Frontal cortex (tissue), 4 donors: ENCODE measurements at places on chromosomes 6 and 20.

DNA sequence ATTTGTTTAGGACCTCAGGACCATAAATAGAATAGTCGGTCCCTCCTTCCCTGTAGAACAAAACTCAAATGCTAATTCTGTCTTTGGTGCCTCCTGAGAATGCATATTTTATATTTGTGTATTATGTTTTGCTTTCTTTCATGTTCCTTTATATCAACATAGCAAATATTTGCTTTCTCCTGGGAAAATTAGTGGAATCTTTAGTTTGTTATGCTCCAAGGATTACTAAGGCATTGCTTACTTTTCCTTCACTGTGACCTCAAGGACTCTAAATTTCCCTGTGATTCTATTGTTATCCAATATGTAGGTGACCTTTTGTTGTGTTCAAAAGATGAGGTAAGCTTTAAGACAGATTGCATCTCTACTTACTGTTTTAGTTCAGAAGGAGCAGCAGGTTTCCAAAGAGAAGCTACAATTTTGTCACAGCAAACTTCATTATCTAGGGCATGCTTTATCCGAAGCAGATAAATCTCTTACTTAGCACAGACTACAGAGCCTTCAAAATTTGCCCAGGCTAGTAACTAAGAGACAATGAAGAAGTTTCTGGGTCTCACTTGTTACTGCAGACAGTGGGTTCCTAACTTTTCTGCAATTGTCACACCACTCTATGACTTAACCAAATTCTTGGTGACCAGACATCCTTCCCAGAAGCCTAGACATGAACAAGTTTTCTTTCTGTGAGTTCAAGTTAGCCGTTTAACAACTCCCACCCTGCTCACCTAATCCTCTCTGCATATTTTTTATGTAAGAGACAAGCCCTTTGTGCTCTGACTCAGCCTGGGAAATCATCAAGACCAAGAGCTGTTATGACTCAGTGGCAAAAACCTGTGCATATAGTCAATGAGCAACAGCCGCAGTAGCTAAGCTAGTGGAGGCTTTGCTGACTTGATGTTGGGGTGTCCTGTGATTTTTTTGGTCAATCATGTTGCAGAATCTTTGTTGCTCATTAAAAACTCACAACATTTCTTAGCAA lies 378.8 kb downstream of the QKI start:
- no peak for DNase-seq

DNA sequence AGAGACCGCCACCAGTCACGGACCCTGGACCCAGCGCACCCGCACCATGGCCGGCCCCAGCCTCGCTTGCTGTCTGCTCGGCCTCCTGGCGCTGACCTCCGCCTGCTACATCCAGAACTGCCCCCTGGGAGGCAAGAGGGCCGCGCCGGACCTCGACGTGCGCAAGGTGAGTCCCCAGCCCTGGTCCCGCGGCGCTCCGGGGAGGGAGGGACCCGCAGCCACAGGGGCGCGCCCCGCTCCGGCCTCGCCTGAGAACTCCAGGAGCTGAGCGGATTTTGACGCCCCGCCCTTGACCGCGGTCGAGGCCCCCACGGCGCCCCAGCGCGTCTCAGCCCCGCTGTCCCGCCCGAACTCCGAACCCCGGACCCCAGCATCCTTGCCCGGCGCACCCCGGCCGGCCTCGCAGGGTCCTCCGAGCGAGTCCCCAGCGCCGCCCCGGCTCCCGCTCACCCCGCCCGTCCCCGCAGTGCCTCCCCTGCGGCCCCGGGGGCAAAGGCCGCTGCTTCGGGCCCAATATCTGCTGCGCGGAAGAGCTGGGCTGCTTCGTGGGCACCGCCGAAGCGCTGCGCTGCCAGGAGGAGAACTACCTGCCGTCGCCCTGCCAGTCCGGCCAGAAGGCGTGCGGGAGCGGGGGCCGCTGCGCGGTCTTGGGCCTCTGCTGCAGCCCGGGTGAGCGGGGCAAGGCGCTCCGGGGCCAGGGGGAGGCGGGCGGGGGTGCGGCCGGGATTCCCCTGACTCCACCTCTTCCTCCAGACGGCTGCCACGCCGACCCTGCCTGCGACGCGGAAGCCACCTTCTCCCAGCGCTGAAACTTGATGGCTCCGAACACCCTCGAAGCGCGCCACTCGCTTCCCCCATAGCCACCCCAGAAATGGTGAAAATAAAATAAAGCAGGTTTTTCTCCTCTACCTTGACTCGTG lies at the start of gene OXT:
Gene OXT (plus strand): TSS at position 11 of the 920 bp plus-strand sequence. CDS start 36 bp downstream, at position 47.
- no peak for DNase-seq

DNA sequence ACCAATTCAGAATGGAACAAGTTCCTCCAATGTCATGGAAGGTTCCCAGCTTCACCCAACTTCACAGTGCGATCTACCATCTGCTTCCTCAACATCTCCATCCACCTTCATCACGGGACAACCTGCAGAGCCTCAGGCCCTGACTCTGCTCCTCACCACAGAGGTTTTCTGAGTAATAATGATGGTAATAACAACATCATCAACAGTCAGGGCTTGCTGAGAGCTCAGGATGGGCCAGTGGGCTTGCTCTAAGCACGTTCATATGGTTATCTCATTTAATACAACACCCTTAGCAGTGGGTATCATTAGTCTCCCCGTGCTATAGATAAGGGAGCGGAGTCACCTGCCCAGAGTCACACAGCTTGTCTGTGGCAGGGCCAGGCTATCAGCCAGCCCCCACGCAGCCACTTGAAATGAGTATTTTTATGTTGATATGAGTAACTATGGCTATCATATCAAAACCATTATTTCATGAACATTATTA lies 38.6 kb downstream of the PREX1 start:
- no peak for DNase-seq

DNA sequence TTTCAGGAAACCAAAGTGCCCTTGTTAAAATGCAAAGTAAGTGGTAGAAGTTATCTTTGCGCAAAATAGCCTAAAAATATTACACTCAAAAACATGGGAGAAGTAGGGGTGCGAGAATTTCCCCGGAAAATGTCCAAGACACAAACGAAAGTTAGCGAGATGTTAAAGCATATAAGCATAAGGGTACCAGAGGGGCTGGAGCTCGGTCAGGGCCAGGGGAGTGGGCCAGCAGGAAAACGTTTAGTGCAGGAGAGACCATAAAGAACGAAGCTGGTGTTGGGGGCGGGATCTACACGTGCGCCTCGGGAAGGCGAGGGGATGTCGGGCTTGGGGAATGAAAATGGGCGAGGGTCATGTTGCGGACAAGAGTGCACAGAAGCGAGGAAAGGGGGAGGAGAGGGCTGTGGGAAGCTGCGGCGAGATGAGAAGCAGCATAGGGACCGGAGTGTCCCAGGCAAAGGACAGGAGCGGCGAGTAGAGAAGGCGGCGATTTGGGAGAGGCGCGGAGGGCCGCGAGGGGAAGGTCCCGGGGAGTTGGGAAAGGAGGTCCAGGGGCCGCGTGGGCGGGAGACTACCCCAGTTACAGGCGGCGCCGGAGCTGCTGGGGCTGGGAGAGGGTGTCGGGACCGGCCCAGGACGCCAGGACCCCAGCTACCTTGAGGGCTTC lies 600 bp downstream of the XPO5 start:
- no peak for DNase-seq

GRCh38 chr6:160005861-160006540 lies 37.1 kb downstream of the IGF2R start:
- DNase-seq, result peak; percentile 36

- DNase-seq, result no peak
Measured at GRCh38 chr6:157486572-157486971, 105.6 kb downstream of the ZDHHC14 start.

- no peak for DNase-seq
Measured at GRCh38 chr6:7993399-7993798, 70.8 kb downstream of the BLOC1S5 start.

DNA sequence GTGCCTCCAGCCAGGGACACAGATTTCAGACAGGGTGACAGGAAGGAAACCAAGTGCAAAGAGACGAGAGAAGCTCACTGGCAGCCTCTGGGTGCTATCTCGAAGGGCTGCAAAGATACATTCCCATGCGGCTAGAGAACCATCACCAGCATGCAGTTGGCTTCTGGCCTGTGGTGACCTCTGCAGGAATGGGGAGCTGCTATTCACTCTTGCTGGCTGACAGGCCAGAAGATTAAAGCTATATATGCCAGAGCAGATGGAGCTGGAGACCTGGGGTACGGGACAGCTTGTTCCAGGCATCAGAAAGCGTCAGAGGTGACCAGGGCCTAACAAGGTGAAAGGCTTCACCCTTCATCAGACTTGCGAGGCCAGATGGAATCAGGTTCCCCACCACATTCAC lies 20.0 kb downstream of the MAP1LC3A start:
- DNase-seq, result no peak

- DNase-seq, result peak; percentile 71
Measured at GRCh38 chr6:31791324-31792089, 4.0 kb downstream of the VARS1 start.

DNA sequence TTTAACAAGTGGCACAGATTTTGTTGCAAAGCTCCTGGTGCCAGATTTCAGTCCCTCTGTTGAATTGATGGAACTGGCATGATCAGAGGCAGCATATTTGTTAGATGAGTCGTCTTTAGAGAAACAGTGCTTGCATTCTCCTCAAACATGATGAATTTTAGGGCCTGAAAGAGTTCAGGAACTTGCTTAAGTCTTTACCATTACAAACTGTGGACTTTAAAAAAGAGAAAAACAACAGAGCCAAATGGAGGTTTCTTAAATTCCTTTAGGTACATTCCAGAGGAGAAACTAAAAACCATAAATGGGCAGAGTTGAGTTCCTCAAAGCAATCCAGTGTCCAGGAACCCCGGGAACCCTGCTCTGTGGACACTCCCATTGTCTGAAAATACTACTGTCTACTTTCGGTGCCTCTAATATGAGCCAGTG lies 2.5 kb downstream of the GTF2H5 start:
- DNase-seq, result no peak

GRCh38 chr6:24576447-24576846 lies 69.5 kb downstream of the KIAA0319 start:
- DNase-seq, result no peak

- no peak for DNase-seq
Measured at GRCh38 chr20:25209400-25209799, 13.9 kb downstream of the ENTPD6 start.

GRCh38 chr20:61161726-61162390 lies 90.2 kb upstream of the CDH4 start:
- DNase-seq, result no peak

GRCh38 chr6:4773181-4773580 lies 3.0 kb upstream of the CDYL start:
- DNase-seq, result no peak

DNA sequence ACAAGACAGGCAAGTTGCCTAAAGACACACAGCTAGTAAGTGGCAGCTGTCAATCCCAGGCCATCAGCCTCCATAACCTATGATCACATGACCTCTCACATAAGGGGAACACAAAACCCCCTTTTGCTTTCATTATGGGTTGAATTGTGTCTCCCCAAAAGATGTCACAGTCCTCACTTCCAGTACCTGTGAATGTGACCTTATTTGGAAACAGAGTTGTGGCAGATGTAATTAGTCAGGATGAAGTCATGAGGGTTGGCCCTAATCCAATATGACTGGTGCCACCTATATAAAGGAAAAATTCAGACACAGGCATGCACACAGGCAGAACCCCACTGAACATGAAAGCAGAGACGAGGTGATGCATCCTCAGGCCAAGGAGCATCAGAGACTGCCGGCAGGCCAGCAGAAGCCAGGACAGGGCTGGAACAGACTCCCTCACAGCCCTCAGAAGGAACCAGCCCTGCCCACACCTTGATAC lies 33.6 kb downstream of the GFOD1 start:
- DNase-seq, result no peak

GRCh38 chr6:155382338-155382685 lies 68.0 kb upstream of the TFB1M start:
- DNase-seq, result no peak

DNA sequence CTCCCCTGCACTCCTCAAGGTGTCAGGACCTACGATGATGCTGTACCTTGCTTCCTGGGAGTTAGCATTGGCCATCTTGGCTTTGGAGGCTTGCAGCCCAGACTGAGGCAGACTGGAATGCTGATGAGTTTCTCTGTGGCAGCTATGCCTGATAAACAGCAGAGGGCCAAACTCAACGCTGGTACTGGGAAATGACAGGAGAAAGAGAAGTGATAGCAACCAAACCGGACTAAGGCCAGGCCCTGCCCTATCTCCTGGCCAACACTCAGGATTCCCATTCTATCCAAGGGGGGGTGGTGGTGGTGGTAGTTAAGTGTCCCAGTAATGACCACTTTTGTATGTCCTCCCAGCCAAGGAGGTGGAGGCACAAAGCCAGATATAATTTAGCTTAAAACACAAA lies 90.0 kb upstream of the DTNBP1 start:
- no peak for DNase-seq

DNA sequence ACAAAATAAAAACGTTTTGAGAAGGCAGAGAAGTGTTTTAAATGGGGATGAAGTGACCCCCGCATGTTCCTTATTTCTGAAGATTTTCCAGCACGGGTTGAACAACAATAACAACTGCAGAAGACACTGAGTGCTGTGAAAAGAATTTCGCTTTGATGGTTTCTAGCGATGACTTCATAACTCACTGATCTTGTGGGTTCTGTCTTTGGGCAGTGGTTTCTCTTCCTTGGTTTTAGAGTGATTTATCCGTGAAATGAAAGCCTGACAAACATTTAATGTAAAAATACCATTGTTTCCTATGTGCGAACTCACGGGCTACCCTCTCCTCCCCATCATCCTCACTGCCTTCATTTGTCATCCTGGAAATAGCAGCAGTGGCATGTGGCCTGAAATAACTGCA lies 793.9 kb downstream of the QKI start:
- DNase-seq, result no peak

GRCh38 chr20:35226126-35226883 lies at the start of gene MMP24:
TSS of gene MMP24 (plus strand) at chr20:35226690. CDS start at chr20:35226739, 49 bp downstream.
- peak; percentile 25 for DNase-seq

DNA sequence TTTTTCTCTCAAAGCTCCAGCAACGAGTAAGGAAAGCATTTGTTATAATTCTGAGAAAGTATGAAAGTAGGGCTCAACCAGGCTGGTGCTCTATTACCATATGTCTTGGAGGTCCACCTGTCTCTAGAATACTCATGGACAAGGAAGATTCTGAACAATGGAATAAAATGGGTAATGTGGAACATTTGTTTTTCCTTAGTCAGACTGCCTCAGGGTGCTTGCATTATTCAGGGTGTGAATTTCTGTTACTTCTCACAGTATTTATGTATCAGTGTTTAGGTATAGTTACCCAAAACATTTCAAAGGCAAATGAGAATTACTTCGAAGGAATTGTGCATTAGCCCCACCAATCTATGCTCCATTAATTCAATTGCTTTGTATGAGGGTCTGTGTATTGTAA lies 586.2 kb upstream of the CITED2 start:
- DNase-seq, result no peak

- DNase-seq, result no peak
Measured at GRCh38 chr6:21506126-21506525, 87.4 kb upstream of the SOX4 start.

DNA sequence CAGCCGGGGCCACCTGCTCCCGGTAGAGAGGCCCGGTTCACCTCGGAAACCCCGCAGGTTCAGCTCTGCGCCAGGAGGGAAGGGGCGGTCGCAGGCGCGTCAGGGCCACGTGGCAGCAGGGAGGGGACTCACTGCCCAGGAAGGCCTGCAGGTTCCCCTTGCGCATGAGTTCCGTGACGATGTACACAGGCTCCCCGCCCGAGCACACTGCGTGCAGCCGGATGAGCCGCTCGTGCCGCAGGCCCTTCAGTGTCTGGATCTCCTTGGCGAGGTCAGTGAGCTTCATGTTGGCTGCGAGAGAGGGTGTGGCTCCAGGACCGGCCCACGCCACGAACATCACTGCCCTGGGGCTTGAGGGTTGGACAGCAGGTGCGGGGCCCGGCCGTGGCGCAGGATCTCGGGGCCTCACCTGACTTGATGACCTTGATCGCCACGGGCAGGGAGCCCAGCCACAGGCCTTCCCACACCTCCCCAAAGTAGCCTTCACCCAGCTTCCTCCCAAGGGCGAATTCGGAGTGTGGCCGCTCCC lies 4.9 kb upstream of the PTK6 start:
- no peak for DNase-seq
